AML-193 (cell line): ENCODE measurements at places on chromosomes 3 and 15.

- DNase-seq, result no peak
Observed at GRCh38 chr15:92112180-92112579, 258.7 kb downstream of the SLCO3A1 start.

DNA sequence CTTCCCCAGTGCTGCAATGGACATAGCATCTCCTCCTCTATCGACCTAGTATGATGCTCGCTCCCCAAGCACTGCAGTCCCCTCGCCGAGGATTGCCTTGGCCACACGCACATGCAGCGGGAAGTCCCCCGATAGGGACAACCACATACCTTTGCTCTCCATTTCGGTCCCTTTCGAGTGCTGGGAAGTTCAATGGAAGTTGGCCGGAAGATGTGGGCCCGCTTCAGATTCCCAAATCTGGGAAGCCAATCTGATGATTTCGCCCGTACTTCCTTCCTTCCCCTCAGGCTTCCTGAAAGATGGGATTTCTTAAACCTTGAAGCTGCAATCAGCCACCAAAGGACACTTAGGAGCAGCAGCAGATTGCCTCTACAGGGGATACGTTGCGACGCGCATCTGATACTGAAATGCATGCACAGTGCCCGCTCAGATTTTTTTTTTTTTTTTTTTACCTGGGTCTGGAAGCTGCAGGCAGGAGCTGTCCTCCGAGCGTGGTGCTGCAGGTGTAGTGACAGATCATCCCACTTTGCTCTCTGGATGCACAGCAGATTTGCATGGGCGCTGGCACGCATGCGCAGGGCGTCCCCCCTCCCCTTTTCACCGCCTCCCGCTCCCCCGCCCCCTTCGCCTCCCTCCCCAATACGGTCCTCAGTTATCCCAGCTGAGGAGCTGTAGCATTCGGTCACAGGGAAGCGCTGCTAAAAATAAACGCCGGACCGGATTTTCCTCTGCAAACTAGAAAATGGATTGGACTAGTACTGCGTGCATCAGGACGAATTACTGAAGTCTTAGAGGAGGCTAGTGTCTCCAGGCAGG is at the start of gene FGF12:
Gene FGF12, minus strand, starts transcription at position 510 of the 816 bp plus-strand sequence.
- DNase-seq, result no peak

GRCh38 chr15:86082619-86083380 is 3.1 kb downstream of the AGBL1 start:
- DNase-seq, result no peak

DNA sequence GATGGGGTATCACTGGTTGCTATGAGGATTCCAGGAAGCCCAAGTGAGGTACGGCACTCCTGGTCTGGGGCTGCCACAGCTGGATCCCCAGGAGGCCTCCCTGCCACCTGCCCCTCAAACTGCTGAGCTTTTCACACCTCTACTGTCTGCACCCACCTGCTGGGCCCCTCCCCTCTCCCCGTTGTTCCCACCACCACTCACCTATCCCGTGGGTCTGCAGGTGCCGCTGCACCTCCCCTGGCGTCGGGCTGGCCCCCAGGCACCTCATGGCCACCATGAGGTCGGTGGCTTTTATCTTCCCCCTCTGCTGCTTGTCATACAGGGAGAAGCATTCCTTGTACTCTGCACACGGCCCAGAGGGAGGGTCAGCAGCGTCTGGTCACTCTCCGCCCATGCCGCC is 5.8 kb downstream of the CALML4 start:
- no peak for DNase-seq

DNA sequence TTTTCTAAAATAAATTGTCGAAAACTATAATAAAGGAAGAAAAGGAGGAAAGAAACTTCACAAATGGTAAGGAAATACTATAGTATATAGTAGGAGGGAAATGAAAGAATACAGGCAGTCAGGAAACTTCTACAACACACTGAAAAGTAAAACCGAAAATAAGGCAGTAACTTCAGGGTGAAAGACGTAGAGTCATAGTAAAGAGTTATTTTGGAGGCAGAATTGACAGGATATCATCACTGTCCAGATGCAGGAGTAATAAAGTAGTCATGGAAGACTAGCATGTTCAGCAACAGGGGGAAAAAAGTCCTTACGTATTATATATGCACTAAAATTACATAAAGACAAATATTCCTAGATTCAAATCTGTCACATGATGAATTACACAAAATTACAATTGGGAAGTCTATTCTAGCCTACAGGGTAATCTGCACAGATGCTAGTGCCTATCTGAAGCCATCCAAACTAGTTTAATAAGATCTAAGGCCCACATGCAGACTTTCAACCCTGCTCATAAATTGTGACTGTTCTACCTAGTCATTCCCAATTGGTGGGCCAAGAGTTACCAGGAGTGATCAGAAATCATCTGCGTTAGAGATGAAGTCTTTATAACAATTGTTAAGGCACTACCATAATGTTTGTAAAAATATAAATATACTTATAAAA is 14.0 kb downstream of the VPS13C start:
- no peak for DNase-seq
